ENCODE measurements at places on chromosomes 1 and 21.

DNA sequence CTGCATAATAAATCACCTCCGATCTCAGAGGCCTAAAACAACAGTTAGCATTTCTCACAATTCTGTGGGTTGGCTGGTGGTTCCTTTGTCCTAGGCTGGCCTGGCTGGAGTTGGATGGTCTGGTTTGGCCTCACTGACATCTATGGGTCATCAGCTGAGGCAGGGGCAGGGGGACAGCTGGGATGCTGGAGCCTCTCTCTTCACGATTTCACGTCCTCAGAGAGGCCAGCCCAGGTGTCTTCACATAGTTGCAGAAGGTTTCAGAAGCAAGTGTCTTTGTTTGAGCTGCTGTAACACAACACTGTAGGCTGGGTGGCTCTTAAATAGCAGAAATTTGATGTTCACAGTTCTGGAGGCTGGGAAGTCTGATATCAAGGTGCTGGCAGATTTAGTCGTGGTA, 155.5 kb upstream of the CACNA1E start:
- no peak overlapping the region for H3K4me3 ChIP-seq
- DNase-seq: no peak
- peaks cover 10% of the 10 kb centered on the region for H3K27me3 ChIP-seq
- H3K36me3 ChIP-seq: no peaks in the 10 kb centered on the region
- H3K27ac ChIP-seq: no peak overlapping the region
- peaks cover 4% of the 10 kb centered on the region for H3K4me1 ChIP-seq

- H3K4me1 ChIP-seq: no peaks in the 10 kb centered on the region
- H3K27ac ChIP-seq: no peak overlapping the region
- no peak for DNase-seq
- H3K4me3 ChIP-seq: no peak overlapping the region
- no peaks in the 10 kb centered on the region for H3K27me3 ChIP-seq
Measured at GRCh38 chr21:42425591-42425990, 21.9 kb downstream of the UBASH3A start.

GRCh38 chr1:21680381-21680780, 11.2 kb upstream of the RAP1GAP start:
- DNase-seq: no peak
- H3K4me3 ChIP-seq: no peak overlapping the region
- H3K27me3 ChIP-seq: no peaks in the 10 kb centered on the region
- H3K4me1 ChIP-seq: peaks cover 5% of the 10 kb centered on the region
- no peak overlapping the region for H3K27ac ChIP-seq

DNA sequence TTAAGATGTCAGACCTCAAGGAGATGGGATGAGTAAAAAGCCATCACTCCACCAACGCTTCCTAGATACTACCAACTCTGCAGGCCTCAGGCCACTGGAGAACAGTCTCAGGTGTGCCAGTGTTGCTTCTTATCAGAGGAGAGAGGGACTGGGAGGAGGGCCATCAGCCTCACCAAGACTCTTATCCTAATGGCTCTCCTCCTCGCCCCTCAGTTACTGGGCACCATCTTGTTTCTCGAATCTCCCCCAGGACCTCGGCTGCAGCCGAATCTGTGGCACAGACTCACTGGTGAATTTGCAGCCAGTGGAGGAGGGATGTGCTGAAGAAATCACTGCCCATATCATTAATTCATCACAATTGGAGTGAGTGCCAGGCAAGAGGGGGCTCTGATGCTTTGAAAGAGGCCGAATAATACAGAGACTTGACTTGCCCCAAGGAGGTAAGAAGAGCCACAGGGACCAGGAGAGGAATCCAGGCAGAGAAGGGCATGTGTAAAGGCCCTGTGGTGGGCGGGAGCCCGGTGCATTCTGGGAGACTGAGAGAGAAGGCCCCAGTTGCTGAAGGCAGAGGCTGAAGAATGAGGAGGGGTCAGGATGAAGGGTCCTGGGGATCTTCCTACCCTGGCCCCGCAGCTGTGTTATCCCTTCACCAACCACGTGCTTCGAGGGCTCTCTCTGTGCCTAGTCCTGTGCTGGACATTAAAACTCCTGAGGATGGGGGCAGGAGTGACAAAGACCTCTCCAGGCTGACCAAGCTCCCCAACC, 129.8 kb downstream of the PTPRU start:
- H3K27ac ChIP-seq: no peak overlapping the region
- DNase-seq: no peak
- H3K27me3 ChIP-seq: peaks cover 9% of the 10 kb centered on the region
- no peaks in the 10 kb centered on the region for H3K36me3 ChIP-seq
- no peak overlapping the region for H3K4me3 ChIP-seq

DNA sequence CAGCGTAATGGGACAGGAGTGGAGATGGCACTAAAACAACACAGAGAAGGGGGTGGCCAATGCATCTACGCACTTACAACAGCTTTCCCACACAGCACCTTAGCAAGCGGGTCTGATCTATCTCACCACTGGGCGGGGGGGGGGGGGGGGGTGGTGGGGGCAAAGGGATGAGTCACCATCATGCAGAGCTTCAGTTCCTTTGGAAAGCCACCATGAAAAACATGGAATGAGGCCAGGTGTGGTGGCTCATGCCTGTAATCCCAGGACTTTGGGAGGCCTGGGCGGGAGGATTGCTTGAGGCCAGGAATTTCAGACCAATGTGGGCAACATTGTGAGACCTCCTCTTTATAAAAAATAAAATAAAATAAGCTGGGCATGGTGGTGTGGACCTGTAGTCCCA, 47.2 kb downstream of the KLHDC7A start:
- no peak for DNase-seq
